Small intestine (tissue), 16 donors: ENCODE measurements at places on chromosomes 7 and 10. TPM values are rescaled to one million over a fixed set of nuclear protein-coding genes. Genes with fewer than 3 reads are reported as not detected.

GRCh38 chr10:3548076-3548475, 236.9 kb downstream of the KLF6 start:
- no peak for DNase-seq

DNA sequence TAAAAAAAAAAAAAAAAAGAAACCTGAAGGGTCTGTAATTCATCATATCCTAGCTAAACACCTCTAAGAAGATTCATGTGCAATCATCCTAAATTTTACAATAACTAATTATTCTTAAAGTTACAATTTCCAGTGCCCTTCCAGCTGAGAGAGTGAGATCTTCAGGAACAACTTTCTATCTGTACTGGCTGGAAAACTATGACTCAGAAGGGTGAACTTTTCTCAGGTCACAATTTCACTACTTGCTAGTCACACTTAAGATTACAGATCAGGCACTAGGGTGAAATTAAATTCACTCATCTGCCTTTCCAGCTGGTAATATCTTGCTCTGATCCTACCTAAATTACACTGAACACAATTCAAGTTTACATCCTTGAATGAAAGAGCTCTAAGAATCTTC, 158.8 kb downstream of the ANK3 start:
- no peak for DNase-seq

DNA sequence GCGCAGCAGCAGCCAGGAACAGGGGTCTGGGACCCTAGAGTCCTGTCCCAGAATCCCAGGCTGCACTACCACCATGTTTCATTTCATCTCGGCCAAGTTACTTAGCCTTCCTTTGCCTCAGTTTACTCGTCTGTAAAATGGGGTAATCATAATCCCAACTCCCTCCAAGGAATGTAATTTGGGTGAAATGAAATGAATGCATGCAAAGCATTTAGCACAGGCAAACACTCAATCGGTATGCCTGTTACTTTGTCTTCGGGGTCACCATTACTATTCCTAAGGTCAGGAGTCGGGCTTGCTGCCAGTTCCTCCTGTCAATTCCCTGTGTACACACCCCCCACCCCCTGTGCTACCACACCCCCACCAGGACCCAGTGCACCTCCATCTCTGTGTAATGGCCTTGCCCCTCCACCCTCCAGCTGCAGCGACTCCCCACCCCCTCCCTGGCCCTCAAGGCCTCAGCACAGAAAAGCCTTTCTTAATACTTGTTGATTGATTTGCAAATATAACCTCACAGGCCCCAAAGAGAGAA, 1.7 kb downstream of the TNS3 start:
- peak; percentile 81 for DNase-seq

GRCh38 chr7:7223250-7223649, 40.9 kb downstream of the C1GALT1 start:
- DNase-seq: no peak

GRCh38 chr10:77857272-77857671, 69.3 kb downstream of the DLG5 start:
- DNase-seq: no peak

- DNase-seq: peak; percentile 89
These were observed 16.7 kb upstream of the ZNF862 start for GRCh38 chr7:149821191-149822148.

GRCh38 chr7:87899255-87899654, 23.0 kb downstream of the DBF4 start:
- DNase-seq: no peak

- no peak for DNase-seq
These were observed 17.5 kb downstream of the ZNF862 start for GRCh38 chr7:149855361-149856305.

- DNase-seq: no peak
These were observed 19.3 kb upstream of the SPAM1 start for GRCh38 chr7:123905714-123906113.

DNA sequence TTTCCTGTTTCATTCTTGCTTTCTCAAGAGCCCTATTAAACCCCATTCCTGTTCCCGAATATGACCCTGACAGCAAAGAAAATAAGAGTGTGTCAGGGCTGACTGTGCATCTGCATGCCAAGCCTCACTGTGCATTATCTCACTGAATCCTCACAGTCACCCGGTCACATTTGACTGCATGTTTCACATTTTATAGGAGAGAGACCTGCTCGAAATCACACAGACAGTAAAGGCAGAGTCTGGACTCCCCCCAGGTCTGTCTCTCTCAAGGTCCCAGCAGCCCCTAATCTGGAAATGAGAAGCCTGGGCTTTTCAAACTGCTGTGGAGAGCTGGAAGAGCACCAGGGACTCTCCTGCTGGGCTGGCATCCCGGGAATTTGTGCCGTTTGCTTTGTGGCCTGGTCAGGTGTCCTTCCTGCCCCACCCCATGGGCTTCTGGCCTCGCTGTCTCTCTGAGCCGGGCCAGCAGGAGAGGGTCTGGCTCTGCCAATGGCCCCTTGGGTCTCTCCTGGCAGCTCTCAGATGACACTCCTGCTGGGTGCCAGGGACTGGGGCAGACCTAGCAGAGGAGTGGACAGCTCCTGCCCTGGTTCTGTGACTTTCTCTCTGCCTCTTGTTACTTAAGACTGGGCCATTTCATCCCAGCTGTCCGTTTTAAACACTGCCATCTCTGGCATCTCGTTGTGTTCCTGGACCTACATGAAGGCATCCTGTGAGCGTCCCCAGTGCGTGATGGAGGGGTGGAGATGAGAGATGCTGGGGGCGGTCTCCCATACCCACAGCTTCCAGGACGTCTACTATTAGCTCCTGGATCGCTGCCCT, 173.6 kb downstream of the ARHGAP12 start:
- no peak for DNase-seq

Gene MMP21
- polyA plus RNA-seq: not detected

DNA sequence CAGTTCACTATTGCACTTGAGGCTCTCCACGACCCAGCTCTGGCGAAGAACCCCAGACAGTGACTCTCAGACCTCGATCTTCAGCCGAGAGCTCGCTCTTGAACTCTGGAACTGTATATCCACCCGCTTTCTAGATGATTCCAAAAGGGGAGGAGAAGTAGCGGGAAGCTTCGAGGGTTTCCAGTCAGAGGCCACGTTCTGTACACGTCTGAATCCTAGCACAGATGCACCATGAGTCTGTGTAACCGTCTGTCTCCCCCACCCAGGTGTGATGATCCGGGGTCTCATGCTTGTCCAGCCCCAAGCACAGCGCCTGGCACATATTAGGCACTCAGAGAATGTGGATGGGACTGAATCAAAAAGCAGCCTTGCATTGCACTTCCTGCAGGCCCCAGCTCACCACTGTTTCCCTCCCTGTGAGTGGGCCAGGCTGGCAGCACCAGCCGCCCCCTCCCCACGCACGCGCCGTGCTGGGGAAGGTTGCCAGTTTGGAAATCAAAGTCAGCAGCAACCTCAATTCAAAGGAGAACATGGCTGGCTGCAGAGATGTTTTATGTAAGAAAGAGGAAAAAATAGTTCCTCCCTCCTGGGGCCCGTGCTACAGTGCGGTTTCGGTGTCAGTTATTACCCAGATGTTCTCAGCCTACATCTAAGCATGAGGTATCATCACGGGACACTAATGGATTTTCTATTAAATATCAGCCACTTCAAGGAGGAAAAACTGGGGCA, 5.7 kb downstream of the GRID2IP start:
- DNase-seq: no peak

Gene SFTPA1
- polyA plus RNA-seq: 9.2 TPM

Gene DAGLB
- polyA plus RNA-seq: 22.4 TPM

GRCh38 chr7:135877805-135878204, 99.4 kb downstream of the MTPN start:
- peak; percentile 5 for DNase-seq

DNA sequence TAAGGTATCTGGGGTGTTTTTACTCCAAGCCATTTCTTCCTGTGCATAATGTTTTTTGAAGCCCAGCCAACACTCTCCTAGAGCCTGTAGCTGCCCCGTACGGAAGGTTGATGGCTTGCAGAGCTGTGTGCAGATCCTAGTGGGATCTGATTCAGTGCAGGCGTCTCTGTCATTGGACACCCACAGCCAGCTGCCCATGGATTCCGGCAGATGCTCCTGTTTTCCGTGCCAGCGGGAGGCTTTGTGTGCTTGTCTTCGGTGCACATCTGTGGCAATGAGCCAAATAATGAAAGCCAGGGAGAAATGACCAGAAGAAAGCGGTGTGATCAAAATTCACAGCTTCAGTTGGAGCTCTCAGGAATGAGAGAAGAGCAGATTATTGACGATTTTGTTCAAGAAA, 426.4 kb downstream of the TYW1 start:
- DNase-seq: no peak

Gene ORC5
- 18.4 TPM for polyA plus RNA-seq

DNA sequence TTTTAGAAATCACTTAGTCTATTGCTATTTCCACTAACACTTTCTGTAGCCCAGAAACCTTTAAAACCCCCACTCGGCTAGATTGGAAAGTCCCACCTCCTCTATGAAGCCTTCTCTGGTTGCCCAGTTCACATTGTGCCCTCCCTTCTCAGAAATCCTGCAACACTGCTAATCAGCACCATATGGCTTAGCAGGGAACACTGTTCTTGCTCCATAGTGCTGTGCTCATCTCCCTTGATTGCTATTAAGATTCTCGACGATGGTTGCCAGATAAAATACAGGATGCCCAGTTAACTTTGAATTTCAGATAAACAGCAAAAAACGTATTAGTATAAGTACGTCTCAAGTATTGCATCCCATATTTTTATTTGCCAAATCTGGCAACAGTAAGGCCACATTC, 40.1 kb upstream of the XPNPEP1 start:
- no peak for DNase-seq

DNA sequence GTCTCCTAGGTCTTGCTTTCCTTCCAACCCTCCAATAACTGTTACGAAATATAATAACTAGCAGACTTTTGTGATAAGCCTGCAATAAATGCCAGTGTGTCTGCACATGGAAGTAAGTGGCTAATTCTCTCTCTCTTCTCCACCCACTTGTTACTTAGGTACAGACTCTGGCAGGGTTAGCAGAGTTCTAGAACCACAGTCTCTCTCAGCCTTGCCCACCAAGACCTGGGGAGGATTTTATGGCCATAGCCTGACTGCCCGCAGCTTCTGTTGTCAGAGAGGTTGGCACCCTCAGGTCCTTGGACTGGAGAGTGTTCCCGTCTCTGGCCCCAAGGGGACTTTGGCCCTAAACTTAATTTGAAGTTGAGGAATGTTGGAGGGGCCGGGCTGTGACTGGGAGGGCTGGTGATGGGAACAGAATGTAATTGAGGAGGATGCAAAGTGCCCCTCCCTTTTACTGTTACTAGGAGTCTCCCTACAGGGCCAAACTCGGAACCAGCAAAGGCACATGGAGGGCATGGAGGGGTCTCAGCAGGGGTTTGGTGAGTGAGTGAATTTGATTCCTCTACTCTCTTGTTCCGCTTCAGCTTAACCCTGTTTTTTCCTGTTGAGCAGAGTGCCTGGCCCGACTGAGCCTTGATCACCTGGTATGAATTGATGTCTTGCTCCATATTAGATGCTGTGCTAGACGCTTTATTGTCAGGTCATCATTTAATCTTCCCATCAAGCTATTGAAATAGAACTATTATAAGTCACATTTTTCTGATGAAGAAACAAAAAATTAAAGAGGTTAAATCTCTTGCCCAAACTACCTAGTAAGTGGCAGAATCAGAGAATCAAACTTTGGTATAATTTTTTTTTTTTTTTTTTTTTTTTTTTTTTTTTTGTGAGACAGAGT, 37.0 kb upstream of the LCOR start:
- peak; percentile 93 for DNase-seq

- DNase-seq: no peak
These were observed 60.6 kb upstream of the AKR1E2 start for GRCh38 chr10:4765428-4765827.

- DNase-seq: no peak
These were observed 58.7 kb upstream of the PRPS1L1 start for GRCh38 chr7:18086165-18087025.

Gene TCF7L2
- polyA plus RNA-seq: 50.3 TPM

Gene ACHE
- 11.0 TPM for polyA plus RNA-seq

GRCh38 chr7:50022991-50023390, 70.1 kb downstream of the ZPBP start:
- no peak for DNase-seq

- no peak for DNase-seq
These were observed 1142.3 kb downstream of the NXPH1 start for GRCh38 chr7:9575716-9576115.

DNA sequence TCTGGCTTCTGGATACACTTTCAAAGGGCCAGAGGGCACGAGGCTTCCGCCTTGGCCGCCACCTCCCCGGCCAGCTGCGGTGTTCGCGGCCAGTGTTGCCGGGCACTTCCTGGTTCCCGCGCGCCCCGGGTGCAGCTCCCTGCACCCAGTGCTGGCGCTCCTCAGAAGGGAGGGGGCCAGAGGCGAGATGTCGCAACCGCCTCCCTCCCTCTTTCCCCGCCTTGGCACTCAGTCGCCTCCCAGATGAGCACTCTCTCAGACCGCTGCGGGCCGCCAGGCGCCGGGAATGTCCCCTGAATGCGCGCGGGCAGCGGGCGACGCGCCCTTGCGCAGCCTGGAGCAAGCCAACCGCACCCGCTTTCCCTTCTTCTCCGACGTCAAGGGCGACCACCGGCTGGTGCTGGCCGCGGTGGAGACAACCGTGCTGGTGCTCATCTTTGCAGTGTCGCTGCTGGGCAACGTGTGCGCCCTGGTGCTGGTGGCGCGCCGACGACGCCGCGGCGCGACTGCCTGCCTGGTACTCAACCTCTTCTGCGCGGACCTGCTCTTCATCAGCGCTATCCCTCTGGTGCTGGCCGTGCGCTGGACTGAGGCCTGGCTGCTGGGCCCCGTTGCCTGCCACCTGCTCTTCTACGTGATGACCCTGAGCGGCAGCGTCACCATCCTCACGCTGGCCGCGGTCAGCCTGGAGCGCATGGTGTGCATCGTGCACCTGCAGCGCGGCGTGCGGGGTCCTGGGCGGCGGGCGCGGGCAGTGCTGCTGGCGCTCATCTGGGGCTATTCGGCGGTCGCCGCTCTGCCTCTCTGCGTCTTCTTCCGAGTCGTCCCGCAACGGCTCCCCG, at the start of gene FFAR4:
Gene FFAR4 (plus strand): TSS at position 231 of the 842 bp plus-strand sequence. CDS start 56 bp downstream, at position 287.
- peak; percentile 54 for DNase-seq

- no peak for DNase-seq
These were observed 20.8 kb downstream of the SCRN1 start for GRCh38 chr7:29968683-29969395.

Gene FZD8
- polyA plus RNA-seq: 0.27 TPM

DNA sequence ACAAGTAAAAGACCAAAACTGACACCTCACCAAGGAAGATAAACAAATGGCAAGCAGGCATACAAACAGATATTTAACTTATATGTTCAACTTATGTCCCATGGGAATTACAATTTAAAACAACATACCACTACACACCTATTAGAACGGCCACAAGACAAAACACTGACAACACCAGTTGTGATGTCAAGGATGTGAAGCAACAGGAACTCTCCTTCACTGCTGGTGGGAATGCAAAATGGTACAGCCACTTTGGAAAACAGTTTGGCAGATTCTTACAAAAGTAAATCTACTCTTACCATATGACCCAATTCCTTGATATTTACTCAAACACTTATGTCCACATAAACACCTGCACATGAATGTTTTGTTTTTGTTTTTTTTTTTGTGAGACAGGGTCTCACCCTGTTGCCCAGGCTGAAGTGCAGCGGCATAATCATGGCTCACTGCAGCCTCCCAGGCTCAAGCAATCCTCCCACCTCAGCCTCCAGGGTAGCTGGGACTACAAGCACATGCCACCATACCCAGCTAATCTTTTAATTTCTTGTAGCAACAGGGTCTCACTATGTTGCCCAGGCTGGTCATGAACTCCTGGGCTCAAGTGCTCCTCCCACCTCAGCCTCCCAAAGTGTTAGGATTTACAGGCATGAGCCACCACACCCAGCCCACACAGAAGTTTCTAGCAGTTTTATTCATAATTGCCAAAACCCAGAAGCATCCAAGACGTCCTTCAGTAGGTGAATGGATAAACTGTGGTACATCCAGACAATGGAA, 27.3 kb downstream of the HERC4 start:
- no peak for DNase-seq

GRCh38 chr7:55193245-55193644, 171.9 kb upstream of the LANCL2 start:
- no peak for DNase-seq
